Upper lobe of right lung (tissue), 1 donor: ENCODE measurements at places on chromosomes 2 and 18. TPM values are rescaled to one million over a fixed set of nuclear protein-coding genes. Genes with fewer than 3 reads are reported as not detected.

DNA sequence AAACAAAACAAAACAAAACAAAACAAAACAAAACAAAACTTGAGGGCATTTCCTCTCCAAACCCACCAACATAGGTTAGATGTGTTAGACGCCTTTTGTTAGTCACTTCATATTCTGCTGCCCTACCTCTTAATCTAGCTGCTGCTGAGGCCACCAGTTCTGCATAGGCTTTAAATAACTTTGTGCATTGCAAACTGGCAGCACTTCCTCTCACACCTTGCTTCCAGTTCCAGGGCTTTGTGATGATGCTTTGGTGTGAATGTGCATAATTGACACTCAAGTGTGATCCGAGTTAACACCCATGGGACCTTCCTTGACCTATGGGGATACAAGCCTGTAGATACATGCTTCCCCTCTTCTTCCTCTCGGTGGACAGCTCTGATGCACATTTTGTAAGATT lies 2.3 kb upstream of the SERPINB11 start:
- DNase-seq = no peak
- no peak overlapping the region for H3K4me3 ChIP-seq
- H3K27me3 ChIP-seq = no peaks in the 10 kb centered on the region

DNA sequence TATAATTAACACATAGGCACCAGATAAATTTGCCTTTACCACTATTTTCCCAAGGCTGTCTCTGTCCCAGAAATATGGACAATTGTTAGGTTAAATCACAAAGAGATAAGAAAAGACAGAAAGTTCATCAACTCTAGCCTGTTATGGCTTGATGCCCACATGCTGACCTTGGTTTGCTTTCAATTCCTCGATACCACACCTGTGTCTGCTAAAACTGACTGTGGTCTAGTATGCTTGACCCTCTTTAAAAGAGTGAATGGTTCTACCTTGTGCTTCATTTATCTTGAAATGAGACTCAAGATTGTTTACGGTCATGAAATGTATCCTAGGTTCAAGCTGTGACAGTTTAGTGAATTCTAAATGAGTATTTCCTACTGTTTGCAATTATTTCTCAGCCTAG lies 909.0 kb upstream of the LRRTM1 start:
- no peaks in the 10 kb centered on the region for H3K27me3 ChIP-seq
- no peak overlapping the region for H3K27ac ChIP-seq
- DNase-seq = no peak
- no peak overlapping the region for H3K4me3 ChIP-seq

DNA sequence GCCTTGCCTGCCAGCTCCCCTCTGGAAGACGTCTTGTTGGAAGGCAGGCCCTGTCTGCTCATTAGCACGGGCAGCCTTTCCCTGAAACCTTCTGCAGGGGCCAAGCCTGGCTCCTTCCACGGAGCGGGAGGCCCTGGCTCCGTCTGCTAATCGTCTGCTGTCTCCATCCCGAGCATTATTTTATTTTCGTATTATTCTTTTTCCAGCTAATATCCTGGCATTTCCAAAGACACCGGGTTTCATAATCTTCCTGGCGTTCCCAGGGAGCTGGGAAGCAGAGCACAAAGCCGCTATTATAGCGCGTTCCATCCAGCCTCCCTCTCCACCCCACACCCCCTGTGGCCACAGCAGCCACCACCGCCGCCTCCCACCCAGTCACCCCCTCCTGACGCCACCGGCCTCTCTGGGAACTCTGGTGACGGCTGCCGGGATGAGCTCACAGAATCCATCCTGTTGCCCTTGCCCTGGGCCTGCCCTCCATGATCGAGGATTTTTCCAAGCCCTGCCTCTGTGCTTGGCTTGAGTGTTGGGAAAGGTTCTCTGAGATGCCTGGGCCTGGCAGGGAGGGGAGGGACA lies 125.5 kb downstream of the DYSF start:
- no peaks in the 10 kb centered on the region for H3K36me3 ChIP-seq

DNA sequence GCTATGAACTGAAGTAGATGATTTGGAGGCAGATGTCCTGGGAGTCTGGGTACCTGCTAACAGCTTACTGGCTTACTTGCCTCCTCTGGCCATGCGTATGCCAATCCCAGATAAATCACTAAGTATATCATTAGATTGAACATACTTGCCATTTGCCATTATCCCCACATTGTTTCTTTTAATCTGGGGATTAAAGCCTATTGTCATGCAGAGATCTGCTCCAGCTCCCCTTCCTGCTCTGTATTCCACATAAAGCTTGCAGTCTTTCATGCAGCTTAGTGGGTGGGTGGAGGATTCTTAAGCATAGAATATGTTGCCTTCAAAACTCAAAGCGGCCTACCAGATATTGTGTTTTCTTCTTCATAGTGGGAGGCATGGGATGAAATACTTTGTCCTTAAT lies 311.8 kb upstream of the MMADHC start:
- no peak for DNase-seq
- no peaks in the 10 kb centered on the region for H3K36me3 ChIP-seq
- no peaks in the 10 kb centered on the region for H3K4me1 ChIP-seq
- H3K27ac ChIP-seq = no peak overlapping the region

DNA sequence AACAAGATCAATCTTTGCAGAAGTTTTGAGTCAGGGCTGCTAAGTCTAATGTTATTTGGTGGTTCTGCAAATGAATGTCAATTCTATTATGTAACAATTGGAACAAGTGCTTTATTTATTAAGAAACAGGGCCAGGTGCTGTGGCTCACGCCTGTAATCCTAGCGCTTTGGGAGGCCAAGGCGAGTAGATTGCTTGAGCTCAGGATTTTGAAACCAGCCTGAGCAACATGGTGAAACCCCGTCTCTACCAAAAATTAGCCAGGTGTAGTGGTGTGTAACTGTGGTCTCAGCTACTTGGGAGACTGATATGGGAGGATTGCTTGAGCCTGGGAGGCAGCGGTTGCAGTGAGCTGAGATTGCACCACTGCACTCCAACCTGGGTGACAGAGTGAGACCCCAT lies 13.2 kb upstream of the RNF103 start:
- DNase-seq = no peak
- H3K4me3 ChIP-seq = no peak overlapping the region
- no peaks in the 10 kb centered on the region for H3K4me1 ChIP-seq
- H3K27ac ChIP-seq = no peak overlapping the region
- no peaks in the 10 kb centered on the region for H3K27me3 ChIP-seq
- H3K36me3 ChIP-seq = no peaks in the 10 kb centered on the region

CNRIP1 gene
- total RNA-seq = 23.8 TPM

DNA sequence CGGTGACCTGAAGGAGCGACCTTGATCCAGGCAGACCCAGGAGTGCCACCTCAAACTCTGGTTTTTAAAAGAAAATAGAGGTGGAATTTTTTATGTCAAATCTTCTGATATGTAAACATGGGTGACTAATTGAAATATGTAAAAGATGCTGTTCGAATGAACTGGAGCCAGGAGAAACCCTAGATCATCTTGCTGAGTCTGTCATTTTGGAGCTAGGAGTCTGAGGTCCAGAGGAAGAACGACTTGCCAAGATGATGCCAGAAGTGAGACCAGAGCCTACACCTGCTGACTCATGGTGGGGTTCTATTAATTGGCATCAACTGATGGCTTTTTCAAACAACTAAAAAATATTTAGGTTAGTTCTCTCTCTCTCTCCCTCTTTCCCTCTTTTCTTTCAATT lies 74.1 kb downstream of the ACAA2 start:
- H3K4me1 ChIP-seq = no peaks in the 10 kb centered on the region
- no peaks in the 10 kb centered on the region for H3K27me3 ChIP-seq
- no peak overlapping the region for H3K4me3 ChIP-seq
- no peak for DNase-seq
- no peak overlapping the region for H3K27ac ChIP-seq

GRCh38 chr2:157172866-157173578 lies 84.5 kb upstream of the GALNT5 start:
- no peak overlapping the region for H3K27ac ChIP-seq
- H3K4me3 ChIP-seq = no peak overlapping the region
- H3K27me3 ChIP-seq = no peaks in the 10 kb centered on the region
- no peaks in the 10 kb centered on the region for H3K4me1 ChIP-seq
- no peak for DNase-seq

DNA sequence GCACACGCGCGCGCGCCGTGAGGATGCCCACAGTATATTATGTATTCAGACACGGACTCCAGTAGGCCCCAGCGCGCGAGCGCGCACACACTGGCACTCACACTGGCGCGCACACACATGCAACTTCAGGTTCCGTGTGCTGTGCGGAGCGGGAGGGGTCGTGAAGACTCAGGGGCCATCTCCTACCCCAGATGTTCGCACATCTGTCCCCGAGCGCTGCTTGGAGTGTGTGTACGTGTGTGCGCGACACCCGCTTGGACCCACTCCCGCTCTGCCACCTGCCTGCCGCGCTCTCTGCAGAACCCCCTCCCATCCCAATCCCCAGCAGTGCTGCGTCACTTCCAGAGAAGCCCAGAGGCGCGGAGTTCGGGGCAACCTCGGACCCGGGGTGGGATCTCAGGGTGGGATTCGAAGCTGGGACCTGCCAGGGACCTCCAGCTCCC lies 2.6 kb downstream of the NRP2 start:
- no peaks in the 10 kb centered on the region for H3K36me3 ChIP-seq
- H3K4me3 ChIP-seq = peak overlapping the region; percentile 72
- DNase-seq = peak; percentile 73
- H3K27ac ChIP-seq = peak overlapping the region; percentile 70

- no peaks in the 10 kb centered on the region for H3K36me3 ChIP-seq
- no peaks in the 10 kb centered on the region for H3K27me3 ChIP-seq
- DNase-seq = no peak
- H3K27ac ChIP-seq = no peak overlapping the region
Measured at GRCh38 chr2:24047703-24048033, 477 bp upstream of the WDCP start.

DNA sequence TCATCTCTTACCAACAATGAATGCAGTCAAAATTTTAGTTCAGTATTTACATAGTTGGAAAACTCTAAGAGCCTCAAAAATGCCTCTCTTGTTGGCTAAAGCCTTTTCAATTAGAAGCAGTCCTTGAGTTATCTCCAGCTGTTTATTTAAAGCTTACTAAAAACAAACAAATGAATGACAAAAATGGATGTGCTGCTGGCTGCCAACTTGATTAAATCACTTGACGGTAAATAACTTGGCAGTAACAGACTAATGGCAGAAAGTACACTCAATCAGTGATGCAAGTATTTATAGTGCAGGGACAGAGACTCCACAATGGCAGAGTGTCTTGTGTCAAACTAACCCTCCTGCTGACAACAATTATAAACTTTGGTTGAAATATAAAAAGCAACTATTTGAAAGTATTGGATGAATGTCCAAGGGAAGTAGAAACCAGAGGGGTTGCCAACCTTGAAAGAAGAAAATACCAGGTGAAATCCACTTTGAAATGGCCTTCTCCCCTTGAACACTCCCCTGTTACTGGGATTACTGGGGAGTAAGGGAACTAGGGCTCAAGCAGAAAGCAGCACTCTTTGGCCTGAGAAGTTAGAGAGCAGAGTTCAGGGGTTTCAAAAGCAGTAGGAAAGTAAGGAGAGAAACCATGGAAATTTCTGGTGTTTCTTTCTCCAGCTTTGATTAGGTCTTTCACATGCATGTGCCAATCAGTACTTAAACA lies 245.2 kb upstream of the SPHKAP start:
- DNase-seq = no peak
- no peaks in the 10 kb centered on the region for H3K36me3 ChIP-seq
- H3K4me1 ChIP-seq = no peaks in the 10 kb centered on the region
- no peak overlapping the region for H3K4me3 ChIP-seq
- no peaks in the 10 kb centered on the region for H3K27me3 ChIP-seq

- no peaks in the 10 kb centered on the region for H3K27me3 ChIP-seq
- H3K4me3 ChIP-seq = no peak overlapping the region
- no peaks in the 10 kb centered on the region for H3K36me3 ChIP-seq
- H3K27ac ChIP-seq = no peak overlapping the region
- DNase-seq = no peak
Measured at GRCh38 chr18:67608191-67608590, 91.7 kb upstream of the DSEL start.

DNA sequence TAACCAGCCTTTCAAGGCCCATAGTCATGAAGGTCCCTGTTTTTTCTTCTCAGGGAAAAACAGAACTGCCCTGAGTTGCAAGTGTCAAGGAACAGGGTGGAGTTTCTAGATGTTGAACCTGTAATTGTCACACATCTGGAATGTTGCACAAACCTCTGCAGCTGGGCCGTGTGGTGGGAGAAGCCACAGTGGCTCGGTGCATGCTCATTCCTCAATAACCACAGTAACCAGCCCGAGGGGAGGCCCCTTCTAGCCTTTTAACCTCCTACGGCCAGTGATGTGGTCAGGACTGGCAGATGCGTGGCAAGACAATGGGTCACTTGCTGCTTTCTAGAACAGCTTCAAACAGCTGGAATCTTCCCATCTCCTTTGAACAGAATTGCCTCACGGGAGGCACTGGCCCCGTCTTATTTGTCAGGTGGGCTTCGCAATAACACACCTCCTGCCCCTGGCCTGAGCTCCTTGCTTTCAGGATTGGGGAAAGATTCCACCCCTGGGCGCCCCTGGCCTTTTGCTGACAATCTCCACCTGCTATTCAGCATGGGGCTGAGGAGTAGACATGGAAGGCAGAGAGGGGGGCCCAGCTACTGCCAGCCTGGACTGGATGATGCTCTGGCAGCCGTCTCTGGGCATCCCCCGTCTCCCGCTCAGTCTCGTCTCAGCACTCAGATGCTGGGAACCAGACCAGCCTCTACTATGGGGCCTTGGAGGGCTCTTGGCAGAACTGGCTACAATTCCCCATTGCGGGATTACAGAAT lies 102.9 kb downstream of the KLHL29 start:
- no peak overlapping the region for H3K27ac ChIP-seq
- peak; percentile 9 for DNase-seq
- no peaks in the 10 kb centered on the region for H3K36me3 ChIP-seq
- no peaks in the 10 kb centered on the region for H3K27me3 ChIP-seq
- H3K4me3 ChIP-seq = no peak overlapping the region
- H3K4me1 ChIP-seq = no peaks in the 10 kb centered on the region

LGALSL gene
- total RNA-seq = 43.2 TPM

DNA sequence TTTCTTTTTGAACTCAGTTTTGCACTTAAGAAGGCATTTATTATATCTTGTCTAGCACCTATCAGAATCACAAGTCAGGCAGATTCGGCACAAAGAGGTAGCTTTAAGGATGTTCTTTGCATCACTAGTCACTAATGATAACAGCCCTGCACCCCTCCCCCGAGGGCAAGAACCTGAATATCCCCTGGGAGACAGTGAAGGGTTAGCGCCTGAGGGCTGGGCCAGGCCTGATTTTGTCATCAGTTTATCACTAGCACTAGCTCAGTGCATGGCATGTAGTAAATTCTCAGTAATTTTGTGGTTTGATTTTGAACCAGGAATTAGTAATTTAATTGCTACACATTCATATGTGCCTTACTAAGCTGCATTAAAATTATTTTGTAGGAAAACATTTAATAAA lies 23.9 kb upstream of the HS6ST1 start:
- H3K27me3 ChIP-seq = no peaks in the 10 kb centered on the region
- no peak overlapping the region for H3K4me3 ChIP-seq
- no peak for DNase-seq

ZC3H6 gene
- total RNA-seq = 16.6 TPM

SLC35F5 gene
- 76.0 TPM for total RNA-seq

FANCL gene
- 17.9 TPM for total RNA-seq

TMEFF2 gene
- total RNA-seq = not detected

VWA3B gene
- total RNA-seq = 0.17 TPM

GRCh38 chr18:33751613-33752221 lies 173.7 kb downstream of the ASXL3 start:
- H3K4me1 ChIP-seq = no peaks in the 10 kb centered on the region
- DNase-seq = no peak
- no peaks in the 10 kb centered on the region for H3K36me3 ChIP-seq
- H3K27ac ChIP-seq = no peak overlapping the region
- no peaks in the 10 kb centered on the region for H3K27me3 ChIP-seq
- no peak overlapping the region for H3K4me3 ChIP-seq

GPR39 gene
- total RNA-seq = 13.4 TPM

- H3K4me1 ChIP-seq = peaks cover 22% of the 10 kb centered on the region
- H3K27ac ChIP-seq = no peak overlapping the region
- no peak overlapping the region for H3K4me3 ChIP-seq
- no peak for DNase-seq
- H3K36me3 ChIP-seq = no peaks in the 10 kb centered on the region
Measured at GRCh38 chr2:197191177-197191939, 119.2 kb downstream of the ANKRD44 start.
